ENCODE measurements at places on chromosomes 2 and 18.

DNA sequence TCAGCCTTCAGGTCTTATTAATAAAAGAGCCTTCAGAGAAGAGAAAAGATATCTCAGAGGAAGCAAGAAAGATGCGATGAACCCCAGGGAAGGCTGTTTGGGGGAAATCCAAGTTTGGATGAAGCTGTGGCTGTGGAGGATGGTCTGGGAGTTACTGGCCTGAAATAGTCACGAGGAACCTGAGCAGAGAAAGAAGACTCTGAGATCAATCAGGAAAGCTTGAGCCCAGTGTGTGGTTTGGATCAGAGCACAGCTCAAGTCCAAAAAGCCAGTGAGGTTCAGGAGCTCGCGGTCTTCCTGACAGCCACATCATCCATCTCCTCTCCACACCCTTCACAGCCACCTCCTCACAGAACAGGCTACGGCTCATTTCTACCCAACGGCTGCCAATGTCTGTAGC, 87.4 kb upstream of the SERPINE2 start:
- DNase-seq: no peak

- DNase-seq: no peak
These were observed 214.2 kb downstream of the DYSF start for GRCh38 chr2:71667256-71668182.

DNA sequence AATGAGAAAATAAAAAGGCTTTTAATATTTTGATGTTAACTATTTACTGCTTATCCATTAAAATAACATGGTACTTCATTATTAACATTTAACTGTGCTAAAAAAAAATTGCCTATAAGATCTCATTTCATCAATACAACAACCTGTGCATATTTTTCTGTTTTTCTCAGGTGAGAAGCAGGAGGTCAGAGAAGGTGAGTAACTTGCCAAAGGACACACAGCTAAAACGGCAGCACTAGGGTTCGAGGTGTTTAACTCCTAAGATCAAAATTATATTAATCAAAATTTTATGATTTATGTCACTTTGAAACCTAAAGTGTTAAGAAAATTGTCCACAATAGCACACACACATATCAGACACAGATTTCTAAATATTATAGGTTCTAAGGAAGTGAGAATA, 366.0 kb downstream of the TGIF1 start:
- no peak for DNase-seq

- no peak for DNase-seq
These were observed 16.2 kb downstream of the FZD7 start for GRCh38 chr2:202049840-202050239.

GRCh38 chr2:149559341-149560068, 28.1 kb downstream of the MMADHC start:
- DNase-seq: no peak

DNA sequence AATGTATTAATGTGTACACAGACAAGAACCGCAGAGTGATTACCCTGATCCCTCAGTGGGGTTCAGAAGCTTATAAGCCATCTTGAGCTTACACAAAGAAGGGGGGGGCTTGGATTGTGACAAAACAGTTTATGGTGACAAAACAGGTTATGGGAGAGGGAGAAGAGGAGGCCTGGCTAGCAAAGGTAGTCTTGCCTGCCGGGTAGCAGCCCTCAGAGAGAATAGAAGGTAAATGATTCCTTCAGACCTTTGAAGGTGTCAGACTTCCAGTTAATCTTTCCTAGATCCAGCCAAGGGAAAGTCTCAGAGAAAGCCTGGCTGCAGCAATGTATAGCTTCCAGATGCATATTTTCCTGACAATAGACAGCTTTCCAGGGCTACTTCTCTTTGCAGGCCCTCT, 44.6 kb upstream of the RAPH1 start:
- no peak for DNase-seq

DNA sequence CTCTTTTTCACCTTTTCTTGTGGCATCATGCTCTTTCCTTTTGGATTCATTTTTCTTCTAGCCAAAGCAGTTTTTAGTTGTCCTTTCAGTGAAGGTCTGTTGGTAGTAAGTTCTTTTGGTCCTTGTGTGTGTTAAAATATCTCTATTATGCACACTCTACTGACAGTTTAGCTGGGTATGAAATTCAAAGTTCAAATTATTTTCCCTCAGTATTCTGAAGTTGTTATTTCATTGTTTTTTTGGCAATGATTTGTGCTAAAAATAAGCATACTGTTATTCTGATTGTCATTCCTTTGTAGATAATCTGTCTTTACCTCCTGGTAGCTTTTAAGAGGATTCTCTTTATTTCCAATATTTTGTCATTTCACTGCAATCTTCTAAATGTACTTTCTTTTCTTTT, 53.1 kb upstream of the COX7A2L start:
- DNase-seq: no peak
